ENCODE measurements at places on chromosomes 6 and 20.

- DNase-seq, result no peak
These were observed 71.7 kb downstream of the HIVEP1 start for GRCh38 chr6:12083763-12084162.

DNA sequence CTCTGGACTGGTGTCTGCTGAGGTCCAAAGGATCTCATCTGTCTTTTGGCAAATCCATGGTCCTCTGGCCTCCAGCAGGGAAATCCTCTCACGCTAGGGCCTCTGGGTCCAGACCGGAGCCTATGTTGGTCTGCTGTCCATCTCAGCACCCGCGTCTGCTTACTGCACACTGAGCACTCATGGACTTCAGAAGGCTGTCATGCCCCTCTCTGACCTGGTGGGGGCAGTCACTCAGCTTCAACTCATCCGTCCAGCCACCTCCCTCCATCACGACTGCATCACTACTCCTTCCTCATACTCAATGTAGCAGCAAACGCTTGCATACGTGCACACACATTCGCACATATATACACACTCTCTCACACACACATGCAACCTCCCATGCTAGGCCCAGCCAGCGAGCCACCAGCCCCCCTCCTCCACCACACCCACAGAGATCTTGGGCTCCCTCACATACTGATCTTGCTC is 33.3 kb downstream of the GABRR2 start:
- no peak for DNase-seq

DNA sequence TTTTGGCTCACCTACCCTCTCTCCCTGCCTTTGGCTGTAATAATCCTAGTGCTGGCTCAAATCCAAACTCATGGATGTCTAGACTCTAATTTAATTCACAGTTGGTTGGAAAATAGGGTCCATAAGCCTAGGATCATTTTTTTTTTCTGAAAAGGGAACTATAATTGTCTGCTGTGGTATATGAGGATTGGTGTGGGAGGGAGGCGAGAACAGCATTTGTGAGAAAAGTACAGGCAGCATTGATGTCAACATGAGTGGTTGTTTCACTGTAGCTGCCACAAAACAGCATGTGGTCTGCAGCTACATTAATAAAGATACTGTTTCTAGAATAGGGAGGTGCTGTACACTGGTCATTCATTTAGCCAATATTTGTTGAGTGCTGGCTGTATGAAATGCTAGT is 18.6 kb upstream of the POLR1H start:
- DNase-seq, result no peak

DNA sequence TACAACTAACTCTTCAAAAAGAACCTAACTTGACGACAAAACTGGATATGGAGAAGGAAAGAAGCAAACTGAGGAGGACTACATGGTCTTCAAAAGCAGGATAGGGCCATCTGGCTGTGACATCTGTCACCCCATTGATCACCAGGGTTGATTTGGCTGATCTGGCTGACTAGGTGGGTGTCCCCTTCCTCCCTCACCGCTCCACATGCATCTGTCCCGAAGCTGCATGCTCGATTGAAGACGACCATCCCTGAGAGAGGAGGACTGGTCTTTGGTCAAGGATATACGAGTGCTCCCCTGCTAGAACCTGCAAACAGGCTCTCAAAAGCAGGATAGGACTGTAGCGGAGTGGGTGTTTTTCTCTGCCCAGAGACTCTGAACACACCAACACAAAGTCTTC is 21.7 kb downstream of the CPNE1 start:
- DNase-seq, result no peak

- DNase-seq, result no peak
These were observed 43.1 kb downstream of the JPH2 start for GRCh38 chr20:44143936-44144335.

- DNase-seq, result no peak
These were observed 8.5 kb upstream of the TRIM40 start for GRCh38 chr6:30127238-30128093.

DNA sequence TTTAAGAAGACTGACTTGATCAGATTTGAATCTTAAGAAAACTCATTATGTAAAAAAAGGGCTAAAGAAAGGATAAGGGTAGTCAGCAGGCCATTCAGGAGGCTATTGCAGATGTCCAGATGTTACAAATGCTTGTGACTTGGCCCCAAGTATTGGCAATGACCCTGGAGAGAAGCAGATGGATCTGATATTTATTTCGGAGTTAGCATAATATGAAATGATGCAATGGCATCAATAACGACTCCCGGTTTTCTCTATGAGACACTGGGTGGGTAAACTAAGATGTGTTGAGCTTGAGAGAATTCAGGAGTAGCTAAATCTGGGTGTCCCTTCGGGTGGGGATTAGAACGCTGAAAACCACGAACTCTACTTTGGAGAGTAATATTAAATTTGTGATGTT is 149.7 kb downstream of the LAMA2 start:
- no peak for DNase-seq

DNA sequence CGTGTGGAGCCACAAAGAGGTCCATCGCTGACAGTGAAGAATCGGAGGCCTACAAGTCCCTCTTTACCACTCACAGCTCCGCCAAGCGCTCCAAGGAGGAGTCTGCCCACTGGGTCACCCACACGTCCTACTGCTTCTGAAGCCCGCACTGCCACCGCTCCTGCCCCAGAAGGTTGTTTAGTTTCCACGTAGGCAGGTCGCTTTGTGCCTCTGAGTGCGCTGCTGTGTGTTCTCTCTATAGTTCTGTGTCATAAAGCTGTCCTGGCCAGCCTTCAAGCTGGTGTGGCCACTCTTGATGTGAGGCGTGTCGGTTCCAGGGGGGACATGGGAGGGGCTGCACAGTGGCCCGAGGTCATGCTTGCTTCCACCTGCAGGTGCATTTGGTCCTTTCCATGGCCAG is 6.4 kb upstream of the FAM209A start:
- no peak for DNase-seq

DNA sequence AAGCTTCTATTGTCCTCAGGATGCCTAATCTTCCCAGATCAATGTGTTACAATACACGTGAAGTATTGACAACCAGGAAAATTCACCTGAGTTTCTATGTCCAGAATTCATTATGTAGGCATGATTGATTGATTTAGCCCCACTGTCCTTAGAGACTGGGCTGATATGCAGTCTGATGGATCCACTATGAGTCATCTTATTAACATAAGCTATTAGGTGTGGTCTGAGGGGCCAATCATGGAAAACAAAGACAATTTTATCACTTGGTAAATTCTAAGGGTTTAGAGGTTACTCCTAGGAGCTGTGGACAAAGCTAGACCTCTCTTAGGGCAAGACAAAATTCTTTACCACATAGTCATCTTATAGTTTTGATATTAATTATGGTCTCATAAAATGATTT is 41.3 kb upstream of the SLC35B3 start:
- DNase-seq, result no peak

GRCh38 chr20:43917380-43917779 is 2.7 kb downstream of the TOX2 start:
- DNase-seq, result no peak

DNA sequence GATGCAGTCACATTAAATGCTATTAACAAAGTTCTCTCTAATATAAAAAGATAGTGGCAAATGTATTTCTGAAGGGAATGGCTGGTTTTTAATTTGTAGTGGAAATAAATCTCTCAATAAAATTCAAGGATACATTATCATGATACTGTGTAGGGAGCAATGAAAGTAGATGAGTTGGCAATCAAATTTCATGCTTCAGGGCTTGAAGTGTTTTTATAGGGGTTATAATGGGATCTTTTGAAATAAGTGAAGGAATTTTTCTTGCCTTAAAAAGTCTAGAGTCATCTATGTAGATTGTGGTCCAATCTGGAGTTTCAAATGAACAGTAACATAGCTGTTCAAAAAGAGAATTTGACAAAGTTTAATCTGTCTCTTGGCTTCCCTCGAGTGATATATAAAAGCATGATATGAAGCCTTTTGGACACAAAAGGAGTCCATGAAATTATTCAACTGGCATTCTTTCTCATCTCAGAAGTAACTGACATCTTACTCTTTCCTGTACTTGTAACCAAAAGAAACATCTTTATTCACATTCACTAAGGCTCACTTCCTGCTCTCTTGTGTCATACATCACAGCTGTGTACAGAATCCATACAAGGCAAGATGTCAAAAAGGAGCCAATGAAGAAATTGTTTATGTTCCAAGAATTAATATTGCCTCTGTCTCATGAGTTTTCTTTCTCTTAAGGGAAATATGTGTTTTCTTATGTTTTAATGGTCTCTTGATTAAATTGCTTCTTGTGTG is 591.0 kb upstream of the GJE1 start:
- no peak for DNase-seq

GRCh38 chr6:131059486-131059885 is 3.6 kb downstream of the EPB41L2 start:
- DNase-seq, result no peak

GRCh38 chr6:3518356-3519190 is 61.7 kb upstream of the SLC22A23 start:
- no peak for DNase-seq

- DNase-seq, result no peak
These were observed 2.2 kb downstream of the DOP1A start for GRCh38 chr6:83069633-83070032.

DNA sequence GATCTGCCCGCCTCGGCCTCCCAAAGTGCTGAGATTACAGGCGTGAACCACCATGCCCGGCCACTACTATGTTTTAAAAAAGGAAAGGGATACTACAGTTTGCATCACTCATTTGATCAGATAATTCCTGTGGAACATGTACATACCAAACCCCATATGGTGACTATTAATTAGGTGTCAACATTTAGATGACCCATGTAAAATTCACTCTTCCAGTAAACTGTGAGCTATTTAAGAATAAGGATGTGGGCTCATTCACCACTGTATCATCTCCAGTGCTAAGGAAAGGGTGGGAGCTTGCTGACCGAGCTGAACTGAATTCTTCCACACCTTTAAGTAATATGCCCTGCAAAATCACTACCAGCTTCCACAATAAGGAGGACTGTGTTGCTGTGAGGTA is 127.5 kb downstream of the BTBD9 start:
- DNase-seq, result no peak

DNA sequence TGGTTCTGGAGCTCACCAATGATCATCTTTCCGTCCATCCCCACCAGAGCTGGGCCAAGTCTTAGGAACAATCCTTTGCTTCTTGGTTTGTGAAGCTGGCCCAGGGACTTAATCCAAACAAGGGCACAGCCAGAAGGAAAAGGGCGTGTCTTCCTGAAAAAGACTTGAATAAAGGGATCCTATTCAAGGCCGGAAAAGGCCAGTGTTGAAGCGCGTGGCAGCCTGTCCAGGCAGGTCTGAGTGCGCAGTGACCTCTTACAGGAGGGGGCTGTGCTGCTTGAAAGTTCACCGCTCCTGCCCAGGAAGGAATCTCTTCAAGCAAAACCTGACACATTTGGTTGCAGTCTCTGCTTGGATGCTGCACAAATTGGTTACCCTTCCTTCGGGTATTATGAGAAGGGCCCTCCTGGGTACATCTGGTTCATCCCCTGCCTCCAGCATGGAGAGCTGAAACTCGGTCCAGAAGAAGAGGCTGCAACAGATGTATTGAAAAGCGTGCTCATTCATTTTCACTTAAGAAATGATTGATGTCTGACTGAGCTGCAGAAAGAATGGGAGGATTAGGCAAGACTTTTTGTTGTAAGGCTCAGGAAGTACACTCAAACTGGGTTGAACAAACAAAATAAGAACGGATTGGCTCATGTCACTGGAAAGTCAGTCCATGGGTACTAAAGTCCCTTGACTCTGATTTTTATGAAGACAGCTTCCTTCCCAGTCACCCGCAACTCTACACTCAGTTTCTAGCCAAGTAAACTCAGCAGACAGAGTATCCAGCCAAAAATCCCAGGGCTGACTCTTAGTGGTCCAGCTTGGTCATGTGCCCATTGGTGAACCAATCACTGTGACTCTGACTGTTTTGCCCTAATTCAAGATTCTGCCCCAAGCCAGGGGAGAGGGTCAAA is 136.3 kb downstream of the TFAP2C start:
- DNase-seq, result no peak

DNA sequence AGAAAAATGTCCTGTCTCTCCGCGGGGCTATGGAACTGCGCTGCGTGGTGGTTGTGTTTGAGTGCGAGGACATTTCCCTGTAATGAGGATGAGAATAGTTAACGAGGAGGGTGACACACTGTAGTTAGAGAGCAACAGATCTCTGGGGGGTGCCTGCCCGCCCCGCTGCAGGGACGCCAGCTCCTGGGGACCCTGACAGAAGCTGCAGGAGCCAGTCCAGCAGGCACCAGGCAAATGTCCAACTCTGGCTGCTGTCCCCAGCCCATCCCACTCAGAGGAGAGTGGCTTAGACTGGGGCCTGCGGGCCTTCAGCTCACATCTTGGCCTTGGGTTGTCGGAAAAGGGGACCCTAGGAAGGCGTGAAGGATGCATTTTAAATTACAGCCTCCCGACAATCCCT is 92.9 kb upstream of the FOXP4 start:
- DNase-seq, result no peak

GRCh38 chr20:18845017-18845416 is 31.4 kb downstream of the SCP2D1 start:
- DNase-seq, result no peak
